Activated CD8-positive, alpha-beta memory T cell treated with anti-CD3 and anti-CD28 coated beads, Interleukin-2, amount 10 ng/mL, durations not matched to agents 7 days and 5 days (primary cell): ENCODE measurements at places on chromosomes 11 and 22. TPM values are rescaled to one million over a fixed set of nuclear protein-coding genes. Genes with fewer than 3 reads are reported as not detected.

DNA sequence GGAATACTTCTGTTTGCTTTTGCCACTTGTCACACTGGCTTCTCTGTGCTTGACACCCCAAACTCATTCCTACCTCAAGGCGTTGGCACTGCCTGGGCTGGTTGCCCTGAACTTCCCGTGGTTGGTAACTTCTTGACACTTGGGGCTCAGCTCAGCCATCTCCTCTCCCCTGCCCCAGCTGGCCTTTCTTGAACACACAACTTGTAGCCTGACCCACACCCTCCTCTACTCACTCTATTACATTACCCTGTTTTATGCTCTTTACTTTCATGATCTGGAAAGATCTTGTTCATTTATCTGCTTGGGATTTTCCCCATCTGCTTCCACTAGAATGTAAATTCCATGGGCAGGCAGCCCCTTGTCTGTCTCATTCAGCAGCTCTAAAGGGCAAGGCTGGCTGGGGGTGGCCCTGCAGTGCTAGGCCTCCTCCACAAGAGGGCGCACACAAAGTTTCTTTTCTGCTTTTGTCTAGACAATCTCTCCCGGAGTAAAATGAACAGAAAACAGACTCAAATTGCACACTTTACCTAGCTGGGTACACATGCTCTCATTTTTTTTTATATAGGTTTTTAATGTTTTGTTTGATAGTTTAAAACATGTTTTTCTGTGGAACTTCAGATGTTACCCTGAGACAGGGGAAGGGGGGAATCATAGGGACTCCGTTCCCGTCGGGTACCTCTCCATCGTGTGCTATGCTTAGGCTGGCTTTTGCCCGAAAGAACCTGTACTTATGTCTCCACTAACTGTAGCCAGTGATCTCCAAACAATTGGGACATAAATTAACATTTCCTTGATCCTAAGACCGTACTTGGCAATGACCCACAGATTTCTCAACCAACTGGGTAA is 16.4 kb upstream of the MRGPRX2 start:
- DNase-seq, result peak; percentile 66

The ANKK1 gene
- total RNA-seq, result not detected

The NPAS4 gene
- 0.12 TPM for total RNA-seq

GRCh38 chr22:34861787-34862186 is 204.2 kb upstream of the ISX start:
- no peak for DNase-seq

DNA sequence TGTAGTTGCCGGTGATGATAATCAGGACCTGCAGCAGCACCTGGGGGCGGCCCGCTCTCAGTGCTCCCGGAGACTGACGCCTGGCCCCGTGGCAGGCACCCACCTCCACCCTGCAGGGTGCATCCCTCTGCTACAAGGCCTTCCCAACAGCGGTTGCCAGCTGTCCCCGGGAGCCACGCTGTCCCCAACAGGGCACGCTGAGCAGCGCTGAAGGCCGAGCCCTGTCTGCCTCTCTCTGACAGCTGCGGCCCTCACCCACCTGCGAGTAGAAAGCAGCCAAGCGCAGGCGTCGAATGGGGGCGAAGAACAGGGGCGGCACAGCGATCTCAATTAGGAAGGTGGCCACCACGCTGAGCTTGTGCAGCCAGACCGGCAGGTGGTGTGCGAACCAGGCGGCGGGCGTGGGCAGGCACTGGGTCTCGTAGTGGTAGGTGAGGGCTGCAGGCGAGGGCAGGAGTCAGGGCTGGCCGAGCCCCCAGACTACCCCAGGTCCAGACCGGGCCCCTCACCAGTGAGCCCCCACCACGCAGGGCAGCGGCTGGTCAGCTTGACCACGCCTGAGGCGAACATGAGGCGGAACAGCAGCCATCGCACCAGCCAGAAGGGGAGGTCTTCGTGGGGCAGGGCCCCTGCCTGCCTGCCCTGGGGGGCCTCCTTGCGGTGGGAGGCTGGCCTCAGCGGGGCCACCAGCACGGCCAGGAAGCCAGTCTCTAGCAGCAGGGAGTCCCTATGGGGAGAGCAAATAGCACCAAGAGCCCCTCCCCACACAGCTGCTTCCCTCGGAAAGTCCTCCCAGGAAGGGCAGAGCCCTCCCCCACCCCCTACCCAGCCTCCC is 1.5 kb downstream of the LMF2 start:
- DNase-seq, result peak; percentile 45

DNA sequence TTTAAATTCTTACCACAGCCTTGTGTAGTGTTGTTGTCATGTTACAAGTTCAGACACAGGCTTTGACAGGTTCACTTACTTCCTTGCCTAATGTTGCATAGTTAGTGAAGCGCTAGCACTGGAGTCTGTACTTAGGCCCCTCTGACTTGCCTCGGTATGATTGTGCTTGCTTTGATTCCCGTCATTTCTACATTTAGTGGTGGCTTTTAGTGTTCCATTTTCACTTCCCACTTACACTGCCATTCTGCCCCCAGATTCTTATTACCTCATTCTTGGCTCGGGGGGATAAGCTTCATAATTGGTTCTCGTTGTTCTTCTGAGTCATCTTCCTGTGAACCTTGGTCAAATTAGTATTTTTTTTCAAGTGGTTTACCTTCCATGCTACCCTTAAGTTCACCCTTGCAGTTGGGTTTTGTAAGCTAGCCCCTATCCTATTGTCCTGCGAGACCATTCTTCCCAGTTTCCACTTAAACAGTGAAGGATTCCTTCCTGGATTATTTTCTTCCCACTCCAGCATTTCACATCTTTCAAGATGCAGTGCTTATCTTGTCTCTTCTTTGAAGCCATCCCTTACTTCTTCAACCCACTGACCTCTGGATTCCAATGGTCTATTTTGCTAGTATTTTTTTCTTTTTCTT is 68.7 kb downstream of the DDX10 start:
- DNase-seq, result peak; percentile 61

DNA sequence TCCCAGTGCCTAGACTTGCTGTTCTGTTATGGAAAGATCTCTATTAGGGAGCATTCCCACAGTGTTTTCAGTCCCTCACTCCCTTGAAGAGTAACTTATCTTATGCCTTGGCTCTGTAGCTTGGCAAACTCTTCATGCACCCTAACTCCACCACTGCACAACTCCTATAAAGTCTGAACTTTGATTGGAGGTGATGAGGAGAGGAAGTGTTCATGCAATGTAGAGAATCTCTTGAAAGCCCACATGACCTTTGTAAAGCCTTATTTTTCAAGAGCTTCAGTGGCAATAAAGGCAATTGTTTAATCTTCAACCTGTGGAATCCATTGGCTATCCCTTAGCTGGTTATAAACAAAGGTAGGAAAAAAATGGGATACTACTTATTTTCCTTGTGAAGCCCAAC is 176.2 kb downstream of the ETS1 start:
- DNase-seq, result no peak

GRCh38 chr22:29375398-29376076 is 12.8 kb downstream of the AP1B1 start:
- DNase-seq, result no peak

The MMP26 gene
- total RNA-seq, result not detected

The PLAAT3 gene
- 21.7 TPM for total RNA-seq

The KRTAP5-9 gene
- not detected for total RNA-seq

- DNase-seq, result peak; percentile 71
These were observed 714 bp downstream of the CD59 start for GRCh38 chr11:33735271-33736147.

GRCh38 chr11:15055620-15056356 is 17.6 kb upstream of the CALCB start:
- DNase-seq, result no peak

The KCNK4 gene
- total RNA-seq, result 0.29 TPM

DNA sequence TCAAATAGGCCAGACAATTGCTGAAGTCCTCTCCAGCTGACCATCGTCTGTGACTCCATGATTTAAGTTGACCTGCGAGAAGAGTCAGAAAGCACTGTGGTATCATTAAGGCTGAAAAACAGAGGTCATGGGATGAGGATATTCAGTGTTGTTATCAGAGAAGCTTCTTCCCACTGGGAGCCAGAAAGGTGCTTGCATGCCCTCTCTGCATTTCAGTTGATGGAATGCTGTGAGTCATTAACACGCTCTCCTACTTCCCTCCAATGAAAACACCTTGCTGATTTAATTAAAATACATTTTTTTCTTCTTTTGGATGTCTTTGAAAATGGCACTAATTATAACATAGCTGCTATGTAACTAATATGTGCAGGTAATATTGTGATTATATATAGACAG is 667.0 kb downstream of the NTM start:
- no peak for DNase-seq

GRCh38 chr11:82765466-82766034 is 31.9 kb upstream of the FAM181B start:
- DNase-seq, result no peak

GRCh38 chr11:118913411-118914125 is 12.2 kb downstream of the BCL9L start:
- peak; percentile 60 for DNase-seq

GRCh38 chr11:4921796-4922195 is 2.3 kb downstream of the OR51G1 start:
- no peak for DNase-seq

DNA sequence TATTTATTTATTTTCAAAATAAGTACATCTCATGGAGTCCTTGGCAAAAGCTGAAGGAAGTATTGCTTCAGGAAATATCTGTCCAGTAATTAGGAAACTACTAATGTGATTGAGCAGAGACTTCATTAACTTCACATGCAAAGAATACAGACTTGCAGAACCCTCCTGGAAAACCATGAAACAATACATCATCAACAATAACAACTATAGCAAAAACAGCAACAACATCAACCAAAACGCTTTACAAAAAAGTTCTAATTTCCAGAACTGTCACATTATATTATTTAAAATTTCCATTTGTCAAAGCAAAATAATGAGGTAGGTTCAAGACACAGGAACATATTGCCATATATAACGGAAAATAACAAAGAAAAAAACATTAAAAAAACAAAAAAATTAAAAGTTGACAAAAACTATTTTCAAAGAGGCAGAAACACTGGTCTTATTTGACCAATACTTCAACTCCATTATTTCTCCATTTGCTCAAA is 79.8 kb upstream of the TOP3B start:
- no peak for DNase-seq

DNA sequence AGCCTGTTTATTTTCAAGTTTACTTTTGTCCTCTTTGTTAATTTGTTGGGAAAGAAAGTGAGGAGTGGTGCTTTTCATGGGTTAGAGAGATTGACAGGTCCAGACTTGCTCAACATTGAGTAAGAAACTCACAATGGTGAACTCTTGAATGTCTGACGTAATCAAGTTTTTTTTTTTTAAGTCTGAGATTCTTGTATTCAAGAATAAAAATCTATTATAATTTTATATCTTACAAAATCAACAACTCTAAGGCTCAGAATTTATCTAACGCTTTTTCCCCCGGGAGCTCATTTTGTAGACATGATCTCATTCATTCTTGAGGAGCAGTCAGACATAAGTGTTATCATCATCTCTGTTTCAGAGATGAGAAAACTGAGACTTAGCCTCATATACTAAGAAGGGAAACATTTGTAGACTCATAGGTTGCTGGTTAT is 39.1 kb upstream of the SPTBN2 start:
- DNase-seq, result no peak

DNA sequence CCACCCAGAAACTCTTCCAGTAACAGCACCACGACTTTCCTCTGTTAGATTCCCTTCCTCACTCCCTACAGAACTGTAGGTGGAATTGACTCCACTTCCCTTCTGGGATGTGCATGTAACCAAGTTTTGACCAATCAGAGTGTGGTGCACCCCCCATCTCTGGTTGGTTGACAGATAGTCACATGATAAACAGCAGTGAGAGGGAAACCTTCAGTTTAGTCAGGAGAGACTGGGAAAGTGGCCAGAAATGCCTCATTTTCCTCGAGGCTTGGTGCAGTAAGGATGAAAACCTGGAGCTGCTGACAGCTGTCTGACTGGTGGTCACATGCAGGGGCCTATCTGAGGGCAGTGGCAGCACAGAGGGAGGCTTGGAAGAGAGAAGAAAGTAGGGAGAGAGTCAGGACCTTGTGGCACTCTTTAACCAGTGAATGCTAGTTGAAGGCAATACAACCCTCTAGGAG is 67.3 kb upstream of the GRK3 start:
- DNase-seq, result no peak
